ENCODE measurements at places on chromosomes 16 and 17.

DNA sequence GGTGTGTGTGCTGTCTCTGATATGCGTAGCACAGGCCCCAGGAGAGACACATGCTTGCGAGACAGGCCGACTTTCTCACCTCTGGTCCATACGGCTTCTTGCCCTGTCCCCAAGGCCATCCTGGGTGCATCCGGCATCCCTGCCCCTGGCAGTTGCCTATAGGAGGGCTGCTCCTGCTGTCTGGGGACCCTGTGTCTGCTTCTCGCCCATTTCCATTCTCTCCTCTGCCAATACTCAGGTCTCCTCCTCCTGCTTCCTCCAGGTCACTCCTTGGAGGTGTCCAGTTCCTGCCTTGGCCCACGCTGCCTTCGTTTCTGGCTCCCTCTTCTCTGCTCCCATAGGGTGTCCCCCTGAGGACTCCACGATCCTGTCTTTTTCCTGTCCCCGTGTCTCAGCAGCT, 89.0 kb downstream of the DNAH17 start:
- DNase-seq: no peak

DNA sequence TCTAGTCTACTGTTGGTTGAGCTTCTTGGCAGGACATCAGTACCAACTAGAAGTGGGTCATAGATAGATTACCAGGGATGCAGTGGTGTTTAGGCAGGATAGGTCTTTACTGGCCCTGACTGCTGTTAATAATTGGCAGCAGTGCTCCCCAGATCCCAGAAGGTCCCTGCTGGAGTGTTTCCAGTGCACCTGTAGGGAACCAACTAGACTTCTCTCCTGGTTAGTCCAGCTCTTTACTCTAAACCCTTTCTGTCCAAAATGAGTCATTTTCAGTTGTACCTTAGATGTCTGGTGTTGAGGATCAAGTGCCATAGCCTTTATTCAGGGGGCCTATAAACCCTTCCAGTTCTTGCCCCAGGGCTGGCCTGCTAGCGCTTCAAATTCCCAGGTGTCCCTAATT, 8.7 kb downstream of the POLR2C start:
- no peak for DNase-seq

DNA sequence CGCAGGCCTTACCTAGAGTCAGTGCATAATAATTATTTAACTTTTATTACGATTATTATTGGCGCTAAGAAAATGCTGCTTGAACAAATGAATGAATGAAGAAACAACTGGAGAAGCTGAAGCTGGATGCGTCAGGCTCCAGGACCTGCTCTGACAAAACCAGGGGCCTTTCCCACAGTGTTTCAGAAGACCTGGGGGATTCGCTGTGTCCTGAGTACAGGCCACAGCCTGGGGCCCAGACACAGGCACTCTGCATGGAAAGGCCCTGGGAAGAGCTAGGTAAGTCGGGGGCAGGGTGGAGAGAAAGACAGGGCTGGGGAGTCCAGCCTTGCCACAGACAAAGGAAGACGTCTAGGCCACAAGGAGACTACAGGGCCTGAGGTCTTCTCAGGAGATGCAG, 226.1 kb downstream of the ZNF423 start:
- no peak for DNase-seq

DNA sequence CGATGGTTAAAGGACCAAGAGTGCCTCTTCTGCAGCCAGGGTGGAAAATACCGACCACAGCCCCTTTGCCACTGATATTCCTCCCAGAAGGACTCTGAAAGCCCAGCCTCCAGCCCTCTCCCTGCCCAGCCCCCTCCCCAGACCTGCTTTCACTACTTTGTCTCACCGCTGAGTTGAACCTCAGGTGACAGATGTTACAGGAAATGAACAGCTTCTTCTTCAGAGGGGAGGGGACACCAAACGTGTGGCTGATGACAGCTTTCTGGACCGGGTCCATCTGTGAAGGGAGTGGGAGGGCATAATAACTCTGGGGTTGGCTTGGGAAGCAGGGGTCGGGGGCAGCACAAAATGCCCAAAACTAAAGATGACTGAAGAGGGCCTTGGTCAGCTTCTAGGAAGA, 14.2 kb downstream of the NKIRAS2 start:
- DNase-seq: no peak

- no peak for DNase-seq
These were observed 19.4 kb upstream of the C16orf95 start for GRCh38 chr16:87336434-87337240.

- no peak for DNase-seq
These were observed 105.9 kb upstream of the RPL38 start for GRCh38 chr17:74097450-74098135.

DNA sequence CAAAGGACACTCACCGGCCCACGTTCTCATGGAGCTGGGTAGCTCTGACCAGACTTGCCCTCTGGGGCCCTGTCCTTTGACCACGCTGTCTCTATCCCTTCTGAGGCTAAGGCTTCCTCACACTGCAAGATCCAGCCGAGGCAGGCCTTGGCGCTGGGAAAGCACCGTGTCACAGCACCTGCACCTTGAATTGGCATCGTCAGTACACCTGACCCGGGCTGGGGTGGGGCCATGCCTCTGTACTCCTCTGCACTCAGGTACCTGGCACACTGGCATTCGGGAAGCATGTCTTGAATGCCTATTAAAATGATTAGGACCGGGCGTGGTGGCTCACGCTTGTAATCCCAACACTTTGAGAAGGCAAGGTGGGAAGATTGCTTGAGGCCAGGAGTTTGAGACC, 6.0 kb downstream of the TBC1D24 start:
- no peak for DNase-seq

- DNase-seq: no peak
These were observed 67.3 kb downstream of the ANKRD11 start for GRCh38 chr16:89422905-89423630.

DNA sequence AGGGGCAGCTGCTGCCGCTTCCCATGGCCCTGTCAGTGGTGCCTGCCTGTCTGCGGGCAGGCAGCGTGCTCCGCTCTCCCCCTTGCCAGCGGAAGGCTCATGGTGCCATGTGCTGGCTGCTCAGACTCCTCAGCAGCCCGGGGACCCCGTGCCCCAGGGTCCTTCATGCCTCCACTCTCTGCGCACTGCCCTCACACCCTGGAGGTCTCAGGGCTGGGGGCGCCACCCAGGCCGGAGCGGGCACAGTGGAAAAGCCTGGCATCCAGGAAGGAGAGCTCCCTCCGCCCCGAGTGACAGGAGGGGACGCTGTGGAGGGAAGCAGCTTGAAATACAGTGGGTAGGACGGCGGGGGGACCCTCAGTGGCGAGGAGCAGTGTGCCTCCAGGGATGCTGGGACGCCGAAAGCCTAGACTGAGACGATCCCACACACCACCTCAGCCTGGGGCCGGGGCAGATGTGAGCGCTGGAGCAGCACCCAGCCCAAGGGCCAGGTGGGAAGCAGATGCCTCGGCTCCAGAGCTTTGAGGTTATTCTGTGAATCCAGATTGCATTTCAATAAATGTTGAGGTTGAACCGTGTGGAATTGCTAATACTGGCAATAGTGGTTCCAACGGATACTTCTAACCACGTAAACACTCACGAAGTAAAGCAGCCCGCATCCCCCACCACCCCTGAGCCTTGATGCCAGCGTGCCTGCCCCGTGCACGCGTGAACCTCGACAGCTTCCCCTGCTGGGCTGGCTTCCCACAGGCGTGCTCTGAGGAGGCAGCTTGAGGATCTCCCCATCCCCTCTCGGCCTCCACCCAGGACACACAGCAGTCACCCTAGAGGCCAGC, 6.5 kb downstream of the TMEM204 start:
- DNase-seq: no peak
